ENCODE measurements at places on chromosomes 7 and 10.

DNA sequence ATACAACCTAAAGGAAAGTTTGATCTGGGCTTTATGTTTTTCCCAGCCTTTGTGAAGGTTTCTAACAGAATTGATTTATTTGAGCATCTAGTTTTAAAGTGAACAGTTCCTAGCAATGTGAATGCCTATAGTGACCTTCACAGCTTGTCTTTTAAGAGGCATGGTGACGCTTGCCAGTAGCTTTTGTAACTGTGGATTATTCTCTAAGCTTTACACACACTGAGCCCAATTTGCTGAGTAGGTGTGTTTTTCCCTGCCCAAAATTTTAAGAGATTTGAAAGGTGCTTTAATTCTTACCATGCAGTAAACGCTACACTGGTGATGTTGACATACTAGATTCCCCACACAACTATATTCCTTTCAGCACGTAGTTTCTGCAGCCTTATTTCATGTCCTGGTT is 420.2 kb upstream of the AKR1E2 start:
- DNase-seq, result no peak

- DNase-seq, result no peak
Observed at GRCh38 chr10:61192042-61192441, 248.1 kb upstream of the RHOBTB1 start.

- no peak for DNase-seq
Observed at GRCh38 chr10:1015688-1016087, 10.0 kb downstream of the IDI2 start.

DNA sequence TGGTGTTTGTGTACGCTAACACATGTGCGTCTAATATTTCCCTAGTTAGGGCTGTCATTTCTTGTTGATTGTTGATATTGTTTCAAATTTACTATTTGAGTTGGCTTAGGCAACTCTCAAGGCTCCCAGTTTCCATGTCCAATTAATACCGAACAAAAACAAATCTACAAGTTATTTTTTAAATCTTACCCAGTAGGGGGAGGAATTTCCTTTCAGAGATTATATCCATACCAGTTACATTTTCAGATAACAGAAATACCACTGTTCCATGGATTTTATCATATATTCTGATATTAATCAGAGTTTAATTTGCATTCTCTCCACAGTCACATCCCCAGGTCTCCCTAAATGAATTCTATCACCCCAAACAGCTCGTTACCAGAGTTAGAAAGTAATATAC is 7.2 kb upstream of the AKR1B10 start:
- DNase-seq, result no peak

- DNase-seq, result no peak
Observed at GRCh38 chr10:128491686-128492085, 365.5 kb upstream of the MKI67 start.

DNA sequence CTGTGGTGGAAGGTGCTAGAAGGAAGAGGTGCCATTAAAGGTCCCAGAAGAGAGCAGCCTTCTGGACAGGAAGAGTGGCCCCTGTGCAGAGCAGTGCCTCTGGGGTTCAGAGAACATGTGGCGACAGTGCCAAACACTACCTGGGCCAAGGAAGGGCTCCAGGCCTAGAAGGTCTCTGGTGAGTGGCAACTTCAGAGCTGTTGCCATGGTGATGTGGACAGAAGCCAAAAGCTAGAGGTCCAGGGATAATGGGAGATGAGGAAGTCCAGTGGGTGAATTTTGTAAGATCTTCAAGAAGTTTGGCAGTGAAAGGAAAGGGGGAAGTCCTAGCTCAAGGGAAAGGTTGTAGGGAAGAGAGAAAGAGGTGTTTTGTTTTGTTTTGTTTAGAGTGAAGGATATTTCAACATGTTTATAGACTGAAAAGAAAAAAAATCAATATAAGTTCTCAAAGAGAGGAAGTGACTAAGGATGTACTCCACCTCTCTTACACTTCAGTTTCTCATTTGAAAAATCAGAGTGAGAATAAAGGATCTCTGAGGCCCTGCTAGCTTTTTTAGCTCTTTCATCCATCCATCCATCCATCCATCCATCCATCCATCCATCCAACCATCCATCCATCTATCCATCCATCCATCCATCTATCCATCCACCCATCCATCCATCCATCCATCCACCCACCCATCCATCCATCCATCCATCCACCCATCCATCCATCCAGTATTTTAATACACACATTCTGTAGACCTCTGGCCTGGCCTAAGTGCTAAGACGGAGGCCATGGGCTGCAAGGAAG is 77.1 kb upstream of the DUSP5 start:
- DNase-seq, result no peak

DNA sequence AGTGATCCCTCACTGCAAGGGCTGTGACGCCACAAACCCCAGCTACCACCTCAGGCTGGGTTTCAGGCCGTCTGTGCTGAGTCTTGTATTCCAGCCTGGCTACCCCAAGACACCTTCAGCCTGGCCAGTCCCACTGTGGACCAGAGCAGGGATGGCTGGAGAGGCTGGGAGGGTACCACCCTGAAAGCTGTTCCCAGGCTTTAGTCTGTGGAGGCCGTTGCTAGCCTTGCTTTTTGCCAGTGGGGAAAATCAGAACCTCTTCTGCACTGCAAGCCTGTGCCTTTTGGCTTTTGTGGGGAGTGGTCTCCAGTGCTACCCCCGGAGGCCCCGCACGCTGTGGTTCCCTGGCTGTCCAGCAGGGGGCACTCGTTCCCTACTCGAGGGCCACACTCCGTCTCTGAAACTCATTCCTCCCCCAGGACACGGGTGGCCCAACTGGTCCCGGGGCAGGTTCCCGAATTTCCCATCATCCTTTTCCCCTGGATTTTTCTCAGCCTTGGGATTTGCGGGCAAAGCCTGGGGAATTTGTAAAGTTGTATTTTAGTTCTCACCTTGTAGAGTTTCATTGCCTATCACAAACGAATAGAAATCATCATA is 128.4 kb upstream of the BTBD16 start:
- no peak for DNase-seq

DNA sequence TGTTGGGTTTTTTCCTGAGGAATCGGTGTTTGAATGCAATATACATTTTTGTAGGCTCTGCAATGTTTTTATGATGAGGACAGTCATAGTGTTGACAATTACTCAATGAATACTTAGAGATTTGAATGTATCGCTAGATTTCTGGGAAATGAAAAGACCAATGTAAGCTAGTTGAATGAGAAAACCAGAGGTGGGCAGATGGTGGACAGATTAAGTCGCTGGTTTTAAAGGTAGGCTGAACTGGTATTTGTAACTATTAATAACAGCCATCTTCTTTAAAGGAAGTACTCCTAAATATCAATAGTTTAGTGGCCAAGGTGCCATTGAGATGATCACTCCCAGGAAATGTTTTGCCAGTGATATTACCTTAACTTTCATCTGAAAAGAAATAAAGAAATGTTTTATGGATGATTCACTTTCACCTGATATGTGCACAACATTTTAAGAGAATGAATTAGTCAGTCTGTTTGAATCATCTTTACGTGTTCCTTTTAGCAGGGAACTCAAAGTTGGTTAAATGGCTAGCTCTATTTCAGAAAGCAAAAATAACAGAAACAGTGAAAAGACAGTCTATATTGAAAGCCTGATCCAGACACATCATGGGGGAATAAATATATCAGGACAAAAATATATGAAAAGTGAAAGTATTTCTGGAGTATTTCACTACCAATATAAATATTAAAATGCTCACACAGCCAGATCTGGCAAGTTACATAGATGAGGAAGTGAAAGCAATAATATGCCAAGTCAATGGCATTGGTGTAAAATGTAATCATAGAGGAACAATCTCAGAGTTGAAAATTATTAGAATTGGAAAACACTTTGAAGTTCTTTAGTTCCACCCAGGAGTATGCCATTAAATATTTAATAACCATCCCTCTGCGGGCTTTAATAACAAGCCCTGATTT is 20.7 kb downstream of the MET start:
- no peak for DNase-seq

DNA sequence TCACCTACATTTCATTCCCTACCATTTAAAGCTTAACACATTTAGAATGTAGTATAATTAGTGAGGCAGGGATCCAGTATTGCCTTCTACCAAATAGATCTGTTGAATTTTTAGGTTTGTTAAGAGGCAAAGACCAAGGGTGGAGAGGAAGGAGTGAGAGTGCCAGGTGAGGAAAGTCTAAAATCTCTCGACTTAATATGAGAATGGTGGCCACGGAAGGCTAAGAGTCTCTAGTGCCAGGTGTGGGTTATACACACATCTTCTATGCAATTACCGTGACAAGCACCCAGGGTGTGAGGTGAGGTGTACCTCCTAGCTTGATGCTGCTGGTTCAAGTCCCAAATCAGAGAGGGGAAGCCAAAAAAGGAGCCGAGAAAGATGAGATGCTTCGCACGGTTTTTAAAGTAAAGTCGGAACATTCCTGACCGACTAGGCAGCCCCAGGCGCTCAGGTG is 439 bp downstream of the IQUB start:
- no peak for DNase-seq

DNA sequence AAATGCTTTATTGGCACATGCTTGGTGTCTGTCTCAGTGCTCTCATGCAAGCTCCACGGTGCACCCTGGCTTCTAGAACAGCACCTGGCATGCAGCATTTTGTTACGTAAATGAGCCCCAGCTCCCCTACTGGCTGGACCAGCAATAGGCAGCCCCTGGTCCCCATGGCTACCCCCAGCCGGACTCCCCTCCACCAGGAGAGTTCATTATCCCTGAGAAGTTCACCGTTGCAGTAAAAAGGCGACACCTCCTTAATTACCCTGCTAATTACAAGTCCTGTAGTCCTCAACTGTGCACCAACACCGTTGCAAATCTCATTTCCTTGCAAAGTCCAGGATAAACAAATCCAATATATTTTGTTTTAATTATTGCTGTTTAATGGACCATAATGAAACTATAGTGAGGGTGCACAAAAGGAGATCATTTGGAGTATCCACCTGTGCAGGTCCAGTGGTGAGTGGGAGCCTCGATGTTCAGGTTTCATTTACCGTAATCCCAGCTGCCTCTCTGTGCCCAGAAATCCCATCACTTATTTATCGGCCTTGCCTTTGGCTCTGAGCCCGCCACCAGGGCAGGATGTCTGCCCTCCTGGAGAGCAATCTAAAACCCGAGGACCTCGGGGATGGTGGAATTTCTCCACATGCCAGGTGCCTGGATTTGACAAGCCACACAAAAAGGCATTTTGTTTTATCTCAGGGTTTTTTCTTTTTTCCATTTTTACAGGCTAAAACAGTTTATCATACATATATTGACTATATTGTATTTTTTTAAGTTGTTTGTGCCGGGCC is 12.8 kb upstream of the DRGX start:
- DNase-seq, result no peak

GRCh38 chr7:25171071-25171470 is 46.0 kb upstream of the CYCS start:
- DNase-seq, result no peak

DNA sequence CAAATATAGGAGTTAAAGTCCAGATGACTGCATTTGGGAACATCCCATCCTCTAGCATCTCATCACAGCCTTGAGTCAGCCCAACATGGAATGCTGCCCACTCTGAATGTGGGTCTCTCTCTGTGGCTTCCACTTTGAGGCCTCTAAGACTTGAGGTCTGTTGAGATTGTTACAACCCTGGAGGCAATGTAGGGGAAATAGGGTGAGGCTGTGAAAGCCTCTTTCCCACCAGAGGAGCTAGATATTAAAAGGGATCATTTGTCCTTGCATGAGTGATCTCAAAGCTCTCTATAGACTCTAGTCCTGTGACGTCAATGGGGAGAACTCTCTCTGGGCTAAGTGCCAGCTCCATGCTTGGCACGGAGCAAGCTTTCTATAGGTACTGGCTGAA is 6.4 kb upstream of the GOLGA7B start:
- no peak for DNase-seq

- no peak for DNase-seq
Observed at GRCh38 chr10:70323697-70324338, 40.0 kb upstream of the NPFFR1 start.

- DNase-seq, result no peak
Observed at GRCh38 chr10:69894156-69894555, 92.5 kb downstream of the COL13A1 start.

- DNase-seq, result no peak
Observed at GRCh38 chr10:65846541-65846940, 1079.3 kb upstream of the LRRTM3 start.

DNA sequence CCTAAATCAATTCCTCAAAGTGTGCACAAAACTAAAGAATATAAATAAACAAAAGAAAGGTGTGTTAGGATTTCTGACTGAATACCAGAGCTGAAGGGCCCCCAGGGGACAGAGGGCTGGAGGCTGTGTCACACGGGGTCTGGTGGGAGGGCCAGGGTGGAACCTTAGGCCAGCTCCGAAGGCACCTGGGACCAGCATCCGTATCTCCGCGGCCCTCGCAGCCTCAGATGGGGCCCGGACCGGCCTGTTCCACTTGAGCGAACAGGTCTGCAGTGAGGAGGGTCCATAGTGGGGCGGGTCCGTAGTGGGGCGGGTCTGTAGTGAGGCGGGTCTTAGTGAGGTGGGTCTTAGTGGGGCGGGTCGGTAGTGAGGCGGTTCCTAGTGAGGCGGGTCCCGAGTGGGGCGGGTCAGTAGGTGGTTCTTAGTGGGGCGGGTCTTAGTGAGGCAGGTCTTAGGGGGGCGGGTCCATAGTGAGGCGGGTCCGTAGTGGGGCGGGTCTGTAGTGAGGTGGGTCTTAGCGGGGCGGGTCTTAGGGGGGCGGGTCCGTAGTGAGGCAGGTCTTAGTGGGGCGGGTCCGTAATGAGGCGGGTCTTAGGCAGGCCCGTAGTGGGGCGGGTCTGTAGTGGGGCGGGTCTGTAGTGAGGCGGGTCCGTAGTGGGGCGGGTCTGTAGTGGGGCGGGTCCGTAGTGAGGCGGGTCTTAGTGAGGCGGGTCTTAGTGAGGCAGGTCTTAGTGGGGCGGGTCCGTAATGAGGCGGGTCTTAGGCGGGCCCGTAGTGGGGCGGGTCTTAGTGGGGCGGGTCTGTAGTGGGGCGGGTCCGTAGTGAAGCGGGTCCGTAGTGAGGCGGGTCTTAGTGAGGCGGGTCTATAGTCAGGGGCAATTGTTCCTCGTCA is 15.1 kb downstream of the GPR146 start:
- DNase-seq, result no peak

- DNase-seq, result no peak
Observed at GRCh38 chr10:126301701-126302475, 86.4 kb downstream of the ADAM12 start.

DNA sequence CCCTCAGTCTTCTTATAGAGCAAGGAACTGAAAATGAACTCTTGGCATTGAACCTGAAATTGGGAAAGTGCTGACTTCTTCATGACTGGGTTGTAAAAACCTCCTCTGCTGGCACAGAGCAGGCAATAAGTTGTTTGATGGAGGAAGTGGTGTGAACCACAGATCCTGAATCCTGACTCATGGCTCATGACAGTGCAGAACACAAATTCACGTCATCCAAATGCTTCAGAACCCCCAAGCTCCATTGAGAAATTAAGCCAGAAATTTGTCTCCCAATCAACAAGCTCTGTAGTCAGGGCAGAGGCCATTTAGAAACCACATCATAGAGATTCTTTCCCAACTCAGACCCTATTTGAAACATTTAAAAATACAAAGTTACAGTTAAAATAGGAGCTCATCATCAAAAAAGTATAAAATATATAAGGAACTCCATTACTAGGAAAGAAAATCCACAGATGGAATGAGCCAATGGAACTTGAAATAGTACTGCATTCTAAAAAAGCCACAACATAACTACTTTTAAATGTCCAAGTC is 10.3 kb upstream of the STK17A start:
- DNase-seq, result no peak

GRCh38 chr7:98116656-98117461 is 10.2 kb downstream of the LMTK2 start:
- no peak for DNase-seq
